ENCODE measurements at places on chromosomes 1 and 21.

DNA sequence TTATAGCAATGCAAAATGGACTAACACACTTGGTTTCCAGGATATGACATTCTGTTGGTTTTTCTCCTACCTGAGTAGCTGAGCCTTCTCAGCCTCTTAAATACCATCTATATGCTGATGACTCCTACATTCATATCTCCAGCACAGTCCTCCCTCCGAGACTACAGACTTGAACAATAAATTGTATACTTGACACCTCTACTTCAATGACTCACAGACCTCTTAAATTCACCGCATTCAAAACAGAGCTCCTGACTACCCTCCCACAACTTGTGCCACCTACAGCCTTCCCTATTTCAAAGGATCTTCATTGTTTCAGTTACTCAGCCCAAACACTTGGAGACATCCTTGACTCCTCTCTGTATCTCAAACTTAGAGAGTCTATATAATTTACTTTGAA, 66.8 kb upstream of the ASB17 start:
- DNase-seq: no peak

DNA sequence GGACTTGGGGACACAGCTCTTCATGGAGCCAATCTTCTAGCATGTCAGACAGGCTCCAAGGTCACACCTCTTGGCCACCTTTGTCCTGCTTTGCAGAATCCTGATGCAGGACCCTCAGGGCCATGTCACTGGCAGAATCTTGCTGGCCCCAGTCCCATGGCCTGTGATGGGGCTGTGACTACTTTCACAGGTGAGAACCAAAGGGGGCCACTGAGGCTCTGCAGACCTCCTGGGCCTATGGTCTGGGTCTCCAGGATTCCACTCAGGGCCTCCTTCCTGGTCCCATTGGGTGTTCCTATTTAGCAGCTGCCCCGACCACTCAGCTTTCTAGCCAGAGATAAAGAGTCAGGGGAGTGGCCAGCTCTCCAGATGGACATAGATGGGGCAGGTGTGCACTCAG, 238.7 kb downstream of the MATN1 start:
- DNase-seq: no peak

DNA sequence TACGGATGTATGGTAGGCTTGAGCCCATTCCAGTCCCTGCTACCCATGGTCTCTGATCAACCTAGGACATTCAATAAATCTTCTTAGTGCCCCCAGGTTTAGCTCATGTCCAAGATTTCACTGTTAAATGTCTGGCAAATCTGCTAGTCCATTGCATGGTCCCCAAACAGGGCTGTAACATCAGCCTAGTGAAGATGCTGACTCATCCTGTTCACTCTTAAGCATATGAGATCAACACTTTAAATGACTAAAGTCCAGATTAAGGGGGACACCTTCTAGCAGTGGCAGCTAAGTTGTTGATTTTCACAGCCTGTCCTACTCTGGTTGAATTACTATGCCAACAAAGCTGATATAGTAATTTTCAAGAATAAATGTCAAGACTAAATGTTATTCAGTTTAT, 46.5 kb upstream of the NUF2 start:
- DNase-seq: no peak

DNA sequence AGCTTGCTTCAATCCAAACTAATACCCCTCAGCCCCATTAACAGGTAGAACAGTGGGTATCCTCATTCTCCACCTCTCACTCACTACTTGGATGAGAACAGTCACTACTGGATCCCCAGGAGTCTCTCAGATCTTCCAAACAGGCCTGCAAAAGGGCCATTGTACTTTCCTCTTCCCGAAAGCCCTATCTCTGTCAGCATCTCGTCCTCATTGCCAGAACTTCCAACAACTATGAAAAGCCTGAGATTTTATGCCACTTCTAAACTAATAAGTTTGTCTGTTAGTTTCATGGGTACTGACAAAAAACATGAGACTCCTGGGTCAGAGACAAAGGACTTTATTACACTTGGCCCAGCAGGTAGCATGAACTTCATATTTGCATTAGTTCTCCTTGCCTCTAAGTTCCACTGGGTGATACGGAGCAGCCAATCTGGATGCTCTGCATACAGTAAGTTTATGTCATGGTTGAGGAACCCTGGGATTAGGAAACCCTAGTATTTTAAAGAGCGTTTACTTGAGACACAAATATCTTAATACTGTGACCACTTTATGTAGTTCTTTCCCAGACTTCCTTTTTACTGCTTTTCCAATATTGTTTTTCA, 38.1 kb downstream of the VANGL2 start:
- DNase-seq: no peak

DNA sequence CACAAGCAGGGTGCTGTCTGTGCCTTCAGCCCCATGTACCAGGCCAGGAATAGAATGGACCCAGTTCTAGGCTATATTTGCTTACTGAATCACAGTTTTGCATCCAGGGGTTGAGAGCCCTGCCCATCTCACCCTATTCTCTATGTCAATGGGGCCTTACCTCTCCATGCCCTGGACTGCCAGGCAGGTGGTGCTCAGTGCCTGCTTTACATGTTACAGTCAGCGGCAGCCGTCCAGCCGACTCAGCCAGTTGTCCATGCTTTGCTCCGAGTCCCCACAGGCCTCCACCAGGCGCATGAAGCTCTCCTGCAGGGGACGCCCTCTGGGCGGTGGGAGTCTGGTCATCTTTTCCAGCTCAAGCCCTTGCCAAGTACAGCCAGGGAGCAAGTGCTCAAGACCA, 12.2 kb upstream of the FAM167B start:
- no peak for DNase-seq

DNA sequence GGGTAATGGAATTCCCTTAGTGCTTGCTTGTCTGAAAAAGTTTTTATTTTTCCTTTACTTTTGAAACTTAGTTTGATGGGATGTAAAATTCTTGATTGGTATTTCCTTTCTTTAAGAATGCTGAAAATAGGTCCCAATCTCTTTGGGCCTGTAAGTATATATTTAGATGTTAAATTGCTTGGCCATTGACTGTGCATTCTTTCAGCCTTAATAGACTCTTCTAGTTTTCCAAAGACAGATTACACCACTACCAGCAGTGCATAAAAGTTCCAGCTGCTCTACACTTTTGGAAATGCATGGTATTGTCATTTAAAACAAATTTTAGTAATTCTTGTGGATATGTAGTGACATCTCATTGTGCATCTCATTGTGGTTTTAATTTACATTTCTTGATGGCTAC, 464.8 kb upstream of the USP24 start:
- DNase-seq: no peak

DNA sequence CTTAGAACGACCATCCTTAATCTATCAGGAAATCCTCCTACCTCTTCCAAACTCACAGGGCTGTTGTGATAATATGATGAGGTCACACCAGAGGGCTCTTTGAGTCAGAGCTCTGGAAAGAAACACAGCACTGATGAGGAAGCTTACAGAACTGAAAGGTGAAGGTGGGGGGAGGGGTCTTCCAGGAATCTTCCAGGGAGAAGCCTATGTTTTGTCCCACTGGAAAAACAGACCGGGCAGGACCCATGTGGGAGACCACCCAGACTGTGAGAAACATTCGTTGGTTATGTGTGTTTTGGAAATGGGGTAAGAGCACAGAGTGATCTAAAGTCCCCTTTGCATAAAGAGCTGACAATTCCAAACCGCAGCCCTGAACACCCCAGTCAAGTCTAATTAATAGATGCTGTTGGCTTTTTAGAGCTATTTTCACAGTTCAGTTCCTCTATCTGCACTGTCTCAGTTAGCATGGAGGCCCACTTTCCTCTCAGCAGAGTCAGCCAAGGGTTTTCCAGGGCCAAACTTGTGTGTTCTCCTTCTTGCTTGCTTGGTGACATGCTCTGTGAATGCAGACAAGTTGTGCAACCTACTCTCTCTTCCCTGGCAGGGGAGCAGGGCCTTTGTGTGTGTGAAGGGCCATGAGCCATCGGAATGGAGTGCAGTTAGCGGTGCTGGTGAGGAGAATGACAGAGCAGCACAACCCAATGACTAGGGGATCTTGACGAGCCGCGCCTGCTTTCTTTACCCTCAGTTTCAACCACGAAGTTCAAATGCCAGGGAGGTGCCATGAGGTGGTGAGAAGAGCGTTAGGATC, 12.3 kb downstream of the PHLDA3 start:
- DNase-seq: no peak

DNA sequence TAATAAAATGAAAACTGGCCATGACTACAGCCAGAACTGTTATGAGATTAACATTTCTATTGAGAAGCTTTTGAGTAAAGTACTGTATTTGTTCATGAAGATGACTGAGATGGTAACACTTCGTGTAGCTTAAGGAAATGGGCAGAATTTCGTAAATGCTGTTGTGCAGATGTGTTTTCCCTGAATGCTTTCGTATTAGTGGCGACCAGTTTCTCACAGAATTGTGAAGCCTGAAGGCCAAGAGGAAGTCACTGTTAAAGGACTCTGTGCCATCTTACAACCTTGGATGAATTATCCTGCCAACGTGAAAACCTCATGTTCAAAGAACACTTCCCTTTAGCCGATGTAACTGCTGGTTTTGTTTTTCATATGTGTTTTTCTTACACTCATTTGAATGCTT, 164.0 kb downstream of the NEK7 start:
- no peak for DNase-seq

DNA sequence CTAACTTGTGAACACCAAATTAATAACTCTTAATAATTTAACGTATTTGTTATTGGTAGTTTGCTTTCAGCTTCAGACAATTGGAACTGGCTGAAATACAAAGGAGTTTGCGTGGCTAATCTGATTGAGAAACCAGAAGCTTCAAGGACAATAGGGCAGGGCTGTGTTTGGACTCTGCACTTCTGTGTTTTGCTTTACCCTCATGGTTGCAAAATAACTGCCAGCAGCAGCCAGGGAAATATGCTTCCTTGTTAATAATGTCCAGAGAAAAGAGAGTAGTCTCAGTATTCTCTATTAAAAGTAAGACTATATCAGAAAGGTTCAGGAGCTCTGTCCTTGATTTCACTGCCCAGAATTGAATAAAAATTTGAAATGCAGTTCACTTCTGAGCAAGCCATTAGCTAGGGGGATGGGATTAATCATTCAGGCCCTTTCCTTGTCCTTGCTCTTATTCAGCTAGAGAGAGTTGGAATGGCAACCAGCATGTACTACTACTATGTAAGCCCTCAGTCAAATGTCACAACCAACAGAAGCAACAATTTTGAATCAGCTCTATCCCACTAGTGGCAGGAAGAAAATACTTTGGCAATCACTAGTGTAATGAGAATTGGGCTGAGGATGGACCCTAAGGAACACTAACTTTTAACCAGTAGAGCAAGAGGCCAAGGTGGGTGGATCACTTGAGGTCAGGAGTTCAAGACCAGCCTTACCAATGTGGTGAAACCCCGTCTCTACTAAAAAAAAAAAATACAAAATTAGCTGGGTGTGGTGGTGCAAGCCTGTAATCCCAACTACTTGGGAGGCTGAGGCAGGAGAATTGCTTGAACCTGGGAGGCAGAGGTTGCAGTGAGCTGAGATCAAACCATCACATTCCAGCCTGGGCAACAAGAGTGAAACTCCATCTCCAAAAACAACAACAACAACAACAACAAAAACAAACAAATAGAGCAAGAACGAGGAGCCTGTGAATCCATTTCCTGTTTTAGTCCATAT, 76.8 kb downstream of the POU2F1 start:
- DNase-seq: no peak

DNA sequence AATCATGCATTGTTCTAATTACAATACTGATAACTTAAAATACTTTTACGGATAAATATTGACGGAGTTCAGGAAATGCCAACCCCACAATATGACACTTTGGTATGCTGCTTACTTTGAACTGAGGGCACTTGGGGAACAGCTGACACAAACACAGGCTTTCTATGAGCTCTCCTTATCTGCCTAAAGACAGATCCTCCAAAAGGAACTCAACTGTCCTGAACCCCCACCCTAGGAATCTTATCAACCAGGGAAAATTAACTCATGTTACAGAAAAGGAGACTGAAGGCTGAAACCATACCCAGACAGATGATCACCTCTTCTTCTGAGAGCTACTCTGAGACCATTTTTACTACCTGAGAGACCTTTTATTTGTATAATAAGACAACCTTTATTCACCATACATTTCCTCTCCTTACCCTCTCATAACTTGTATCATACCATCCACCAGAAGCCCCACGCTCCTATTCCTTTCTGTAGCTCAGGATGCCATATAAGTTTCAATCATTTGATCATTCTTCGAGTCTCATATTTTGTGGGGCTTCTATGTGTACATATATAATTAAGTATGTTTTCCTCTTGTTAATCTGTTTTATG, 239.5 kb downstream of the FAF1 start:
- DNase-seq: no peak

- no peak for DNase-seq
These were observed 19.3 kb upstream of the RUNX3 start for GRCh38 chr1:24949331-24949881.

DNA sequence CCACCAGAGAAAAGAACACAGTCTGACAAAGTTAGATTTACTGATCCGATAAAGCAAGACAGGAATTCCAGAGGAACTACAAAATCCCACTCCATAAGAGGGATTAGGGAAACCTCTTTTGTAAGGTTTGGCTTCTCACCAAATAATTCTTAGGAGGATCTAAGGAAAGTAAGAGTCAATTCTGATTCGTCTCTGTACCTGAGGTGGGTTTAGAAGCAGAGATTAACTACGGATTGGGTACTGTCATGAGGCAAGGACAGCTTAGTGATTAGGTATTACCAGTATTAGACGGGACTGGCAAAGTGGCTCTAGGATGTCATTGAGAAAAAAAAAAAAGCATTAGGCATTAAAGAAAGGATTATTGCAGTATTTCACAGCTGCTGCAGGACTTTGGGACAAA, 371.7 kb upstream of the BRINP3 start:
- DNase-seq: no peak

GRCh38 chr1:227798078-227798802, 17.2 kb upstream of the PRSS38 start:
- DNase-seq: no peak

DNA sequence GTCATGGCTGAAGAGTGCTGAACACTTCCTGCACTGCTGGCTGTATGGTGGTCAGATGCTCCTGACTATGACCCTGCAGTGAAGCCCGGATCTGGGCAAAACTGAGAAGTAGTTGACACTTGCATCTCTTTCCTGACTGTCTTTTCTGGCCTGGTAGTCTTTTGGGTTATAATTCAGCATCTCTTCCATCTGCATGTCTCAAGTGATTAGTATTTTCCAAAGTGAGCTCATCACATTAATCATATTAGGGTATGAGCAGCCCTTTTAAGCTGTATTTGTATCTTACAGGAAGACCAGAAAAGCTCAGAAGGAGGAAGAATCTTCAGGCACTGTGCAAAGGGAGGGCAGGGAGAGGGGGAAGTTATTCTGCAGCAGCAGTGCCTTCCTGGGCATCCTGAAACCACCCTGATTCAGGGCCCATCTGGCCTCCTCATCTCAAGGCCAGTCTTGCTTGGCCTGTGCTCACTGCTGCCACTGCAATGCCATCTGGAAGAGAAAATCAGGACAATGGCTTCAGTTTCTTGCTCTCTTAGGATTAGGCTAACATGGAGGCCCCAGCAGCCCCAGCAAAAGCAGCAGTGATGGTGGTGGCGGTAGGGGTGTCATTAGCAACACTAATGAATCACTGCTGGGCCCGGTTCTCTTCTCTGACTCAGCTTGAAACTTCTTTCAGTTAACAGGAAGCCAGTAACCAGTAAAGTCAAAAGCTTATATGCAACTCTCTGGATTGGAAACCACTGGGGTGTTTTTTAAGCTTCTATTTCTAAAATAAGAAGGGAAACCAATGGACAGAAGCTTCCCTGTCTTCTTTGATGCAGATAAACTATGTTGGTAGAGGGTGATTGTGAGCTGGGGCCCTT, 63.3 kb upstream of the WDR26 start:
- no peak for DNase-seq
